Thoracic aorta (tissue), 2 donors: ENCODE measurements at places on chromosomes 6 and 20.

DNA sequence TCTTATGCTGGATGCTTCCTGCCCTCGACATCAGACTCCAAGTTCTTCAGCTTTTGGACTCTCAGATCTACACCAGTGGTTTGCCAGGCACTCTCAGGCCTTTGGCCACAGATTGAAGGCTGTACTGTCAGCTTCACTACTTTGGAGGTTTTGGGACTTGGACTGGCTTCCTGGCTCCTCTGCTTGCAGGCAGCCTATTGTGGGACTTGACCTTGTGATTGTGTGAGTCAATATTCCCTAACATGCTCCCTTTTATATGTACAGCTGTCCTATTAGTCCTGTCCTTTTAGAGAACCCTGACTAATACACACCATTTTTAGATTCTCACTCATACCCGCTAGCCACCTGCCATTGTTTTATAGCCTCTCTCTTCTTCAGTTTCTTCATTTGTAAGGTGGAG, 382.1 kb upstream of the TSHZ2 start:
- no peak for DNase-seq

DNA sequence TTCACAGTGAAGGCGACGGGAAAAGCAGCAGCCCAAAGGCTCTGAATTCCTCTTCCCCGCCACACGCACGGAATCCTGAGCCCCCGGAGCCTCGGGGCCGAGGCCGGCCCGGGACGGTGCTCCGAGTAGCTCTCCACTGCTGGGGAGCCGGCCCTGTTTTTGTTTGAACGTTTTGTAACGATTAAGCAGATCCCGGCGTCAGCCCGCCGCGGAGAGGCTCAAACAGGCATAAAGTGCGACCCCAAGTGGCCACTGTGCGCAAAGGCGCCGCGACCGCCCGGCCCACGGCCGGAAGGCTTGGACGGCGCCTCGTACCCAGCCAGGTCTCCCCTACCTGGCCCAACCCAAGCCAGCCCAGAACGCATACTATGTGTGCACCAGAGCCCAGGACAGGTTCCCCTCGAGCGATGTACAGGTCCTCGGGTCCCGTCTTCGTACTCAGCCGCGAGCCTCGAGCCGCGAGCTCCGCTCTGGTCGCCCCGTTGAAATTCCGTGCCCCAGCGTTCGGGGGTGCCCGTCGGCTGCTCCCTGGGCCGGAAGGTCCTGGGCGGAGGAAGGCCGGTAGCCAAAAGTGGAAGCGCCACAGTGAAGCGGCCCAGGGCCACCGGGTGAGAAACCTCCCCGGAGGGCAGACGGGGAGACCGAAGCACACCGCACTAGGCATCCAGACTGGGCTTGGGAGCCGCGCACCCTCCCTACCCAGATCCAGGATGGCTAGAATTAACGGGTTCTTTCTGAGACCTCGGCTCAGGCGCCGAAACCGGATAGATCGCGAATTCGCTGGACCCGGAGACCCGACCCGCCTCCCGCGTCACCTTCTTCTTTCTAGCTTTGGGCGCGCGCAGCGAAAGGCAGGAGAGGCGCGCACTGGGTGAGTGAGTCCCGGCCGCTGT, 1.2 kb upstream of the MAFB start:
- DNase-seq = peak; percentile 60

DNA sequence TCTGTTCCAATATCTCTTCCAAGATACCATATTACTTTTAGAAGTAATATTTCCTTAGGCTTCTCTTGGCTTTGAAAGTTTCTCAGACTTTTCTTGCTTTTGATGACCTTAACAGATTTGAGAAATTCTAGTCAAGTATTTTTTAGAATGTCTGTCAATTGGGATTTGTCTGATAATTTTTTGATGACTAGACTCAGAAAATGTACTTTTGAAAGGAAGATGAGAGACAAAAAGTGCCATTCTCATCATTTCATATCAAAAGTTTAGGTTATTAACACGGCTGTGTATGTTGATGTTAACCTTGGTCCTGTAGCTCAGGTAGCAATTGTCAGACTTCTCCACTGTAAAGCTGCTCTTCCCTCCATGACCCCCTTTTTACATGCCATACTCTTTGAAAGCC, 651.5 kb downstream of the EYS start:
- no peak for DNase-seq

GRCh38 chr20:48404598-48404997, 423.2 kb downstream of the PREX1 start:
- no peak for DNase-seq

DNA sequence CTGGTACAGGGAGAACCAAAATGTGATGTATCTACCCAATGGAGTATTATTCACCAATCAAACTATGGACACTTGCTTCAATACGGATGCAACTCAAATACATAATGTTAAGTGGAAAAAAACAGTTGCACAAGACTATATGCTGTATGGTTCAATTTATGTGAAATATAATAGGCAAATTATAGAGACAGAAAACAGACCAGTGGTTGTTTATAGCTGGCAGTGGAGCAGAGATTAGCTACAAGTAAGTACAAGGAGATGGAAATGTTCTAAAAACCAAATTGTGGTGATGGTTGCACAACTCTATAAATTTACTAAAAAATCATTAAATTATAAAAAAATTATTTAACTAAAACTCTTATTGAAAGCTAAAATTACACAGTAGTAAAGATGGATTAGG, 113.2 kb downstream of the PRDM1 start:
- no peak for DNase-seq

DNA sequence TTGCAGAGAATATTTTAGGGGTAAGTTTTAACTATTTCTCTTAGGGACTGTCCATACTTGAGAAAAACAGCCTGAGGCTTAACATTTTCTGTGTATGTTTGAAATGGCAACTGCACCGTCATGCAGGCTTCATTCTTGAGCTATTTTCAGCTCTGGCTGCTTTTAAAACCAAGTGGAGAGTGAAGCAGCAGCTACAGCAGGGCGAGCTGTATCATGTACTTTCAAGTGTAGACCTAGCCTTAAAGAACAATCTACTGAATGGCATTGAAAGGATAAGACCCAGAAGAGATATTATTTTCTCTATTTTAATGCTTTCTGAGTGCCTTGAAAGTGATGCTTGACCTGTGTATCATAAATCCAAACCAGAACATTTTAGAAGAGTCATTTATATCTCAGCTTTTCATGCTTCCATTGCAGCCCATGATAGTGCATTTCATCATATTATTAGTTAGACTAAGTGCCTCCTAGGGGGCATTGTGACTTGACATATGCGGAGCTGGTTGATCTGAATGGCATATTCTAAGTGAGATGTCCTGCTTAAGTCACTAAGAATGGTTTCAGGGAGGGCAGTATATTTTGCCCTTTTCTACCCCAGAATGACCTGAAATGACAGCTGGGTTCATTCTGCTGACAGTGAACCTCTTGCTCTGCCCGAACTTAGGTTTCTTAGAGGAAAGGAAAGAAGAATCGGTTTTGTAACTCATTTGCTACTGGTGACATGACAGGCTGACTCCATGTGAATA, 85.3 kb downstream of the NKAIN2 start:
- no peak for DNase-seq

DNA sequence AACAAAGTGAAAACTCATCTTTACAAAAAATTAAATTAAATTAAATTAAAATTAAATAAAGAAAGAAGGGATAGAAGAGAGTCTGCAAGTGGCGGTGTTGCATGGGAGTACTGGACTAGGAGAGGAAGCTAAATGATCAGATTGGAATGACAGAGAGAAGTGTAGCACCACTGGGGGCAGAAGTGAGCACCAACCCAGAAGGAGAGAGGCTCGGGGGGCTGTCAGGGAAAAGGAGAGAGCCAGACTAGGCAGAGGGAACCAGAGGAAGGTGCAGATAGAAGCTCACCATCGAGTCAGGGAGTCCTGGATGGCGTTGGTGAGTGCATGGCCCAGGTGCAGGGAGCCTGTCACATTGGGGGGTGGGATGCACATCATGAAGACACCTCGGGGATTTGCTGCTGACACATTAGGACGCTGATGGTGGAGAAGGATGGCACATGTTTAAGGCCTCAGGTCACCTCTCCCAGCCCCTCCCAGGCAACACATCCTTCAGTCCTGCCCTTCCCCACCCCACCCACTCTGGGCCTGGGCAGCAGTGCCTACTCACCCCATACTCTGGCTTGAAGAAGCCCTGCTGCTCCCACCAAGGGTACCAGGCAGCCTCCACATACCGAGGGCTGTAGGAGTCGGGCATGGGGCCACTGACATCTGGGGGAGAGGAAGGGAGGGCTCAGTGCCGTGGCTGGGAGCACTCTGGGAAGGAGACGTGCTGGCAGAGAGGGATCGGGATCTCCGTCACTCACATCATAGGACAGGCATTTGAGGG, 4.0 kb downstream of the VARS1 start:
- no peak for DNase-seq

GRCh38 chr20:50188879-50189680, 1.6 kb upstream of the CEBPB start:
- no peak for DNase-seq

DNA sequence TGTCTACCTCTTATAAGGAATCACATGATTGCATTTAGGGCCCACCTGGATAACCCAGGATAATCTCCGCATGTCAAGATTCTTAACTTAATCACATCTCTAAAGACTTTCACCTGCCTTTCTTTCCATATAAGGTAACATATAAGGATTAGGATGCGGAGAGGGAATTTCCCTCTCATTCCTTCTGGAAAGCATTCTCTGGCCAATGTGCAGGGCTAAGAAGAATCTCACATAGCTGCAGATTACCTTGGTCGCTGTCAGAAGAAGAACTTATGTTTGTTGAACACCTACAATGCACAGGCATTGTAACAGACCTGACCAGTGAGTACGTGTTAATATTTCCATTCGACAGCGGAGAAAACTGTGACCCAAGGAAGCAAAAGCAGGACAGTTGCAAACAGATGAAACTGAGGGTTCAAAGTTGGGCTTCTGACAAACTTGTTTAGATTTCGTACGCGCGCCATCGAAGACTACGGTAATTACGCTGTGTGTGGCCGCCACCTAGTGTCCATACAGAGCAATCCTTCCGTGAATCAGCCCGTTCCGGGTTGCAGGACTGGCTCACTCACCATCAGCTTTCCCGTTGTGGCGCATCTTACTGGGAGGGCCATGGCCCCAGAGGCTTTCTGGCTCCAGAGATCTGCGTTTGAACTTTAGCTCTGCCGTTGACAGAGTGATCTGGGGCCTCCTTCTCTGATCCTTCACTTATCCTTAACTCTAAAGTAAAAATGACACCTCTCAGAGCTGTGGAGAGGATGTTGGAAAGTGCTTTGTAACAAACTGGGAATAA, 9.5 kb downstream of the C20orf202 start:
- DNase-seq = peak; percentile 26

DNA sequence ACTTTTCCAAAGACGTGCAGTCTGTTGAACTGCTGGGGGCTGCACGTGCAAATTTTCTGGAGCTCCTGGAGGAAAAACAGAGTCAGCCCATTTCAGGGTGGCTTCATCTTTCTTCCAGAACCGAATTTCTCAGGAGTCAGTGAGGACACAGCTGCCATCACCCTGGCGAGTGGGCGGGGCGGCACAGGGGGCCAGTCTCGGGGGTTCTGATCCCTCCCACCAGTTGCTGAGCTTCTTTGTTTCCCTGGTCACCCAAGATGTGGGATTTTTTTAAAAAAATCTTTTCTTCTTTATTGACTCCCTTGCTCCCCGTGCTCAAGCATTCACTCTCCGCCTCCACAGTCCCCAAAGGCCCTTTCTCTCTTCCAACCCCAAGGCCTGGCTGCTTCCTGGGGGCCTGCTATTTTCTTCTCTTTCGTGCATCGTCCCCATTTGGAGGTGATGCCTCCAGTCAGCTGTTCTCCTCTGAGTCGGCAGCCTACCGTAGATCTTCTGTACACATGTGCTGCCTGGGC, 8.9 kb downstream of the C6orf118 start:
- DNase-seq = no peak

GRCh38 chr6:159121486-159121885, 47.7 kb upstream of the FNDC1 start:
- DNase-seq = no peak

- DNase-seq = no peak
Measured at GRCh38 chr20:36852187-36852586, 23.8 kb upstream of the TLDC2 start.

- DNase-seq = no peak
Measured at GRCh38 chr20:8808202-8808535, 260.7 kb upstream of the PLCB4 start.

DNA sequence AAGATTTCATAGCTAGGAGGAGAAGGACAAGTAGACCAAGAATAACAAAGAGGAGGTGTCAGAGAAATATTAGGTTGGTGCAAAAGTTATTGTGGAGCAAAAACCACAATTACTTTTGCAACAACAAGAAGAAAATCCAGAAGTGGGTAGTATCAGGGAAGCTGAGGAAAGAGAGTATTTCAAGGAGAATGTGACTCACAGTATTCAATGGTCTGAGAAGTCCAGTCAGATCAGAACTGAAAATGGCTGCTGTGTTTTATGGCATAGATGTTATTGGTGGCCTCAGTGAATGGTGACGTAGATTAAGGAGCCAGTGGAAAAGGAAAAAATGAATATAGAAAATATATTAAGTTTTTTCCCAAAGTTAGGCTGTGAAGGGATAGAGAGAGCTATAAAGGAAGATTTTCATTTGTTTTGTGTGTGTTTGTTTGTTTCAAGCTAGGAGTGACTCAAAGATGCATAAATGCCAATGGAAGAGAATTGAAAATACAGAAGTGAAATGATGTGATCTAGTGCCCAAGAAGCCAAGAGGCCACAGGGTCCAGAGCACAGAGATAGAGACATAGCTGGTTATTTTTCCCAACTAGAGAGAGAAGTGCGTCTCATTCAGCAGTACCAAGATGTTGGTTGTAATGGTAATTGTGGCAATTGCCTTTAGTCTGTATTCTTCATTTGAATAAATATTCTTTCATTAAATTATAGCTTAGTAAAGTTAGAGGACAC, 112.8 kb downstream of the ADTRP start:
- DNase-seq = no peak

DNA sequence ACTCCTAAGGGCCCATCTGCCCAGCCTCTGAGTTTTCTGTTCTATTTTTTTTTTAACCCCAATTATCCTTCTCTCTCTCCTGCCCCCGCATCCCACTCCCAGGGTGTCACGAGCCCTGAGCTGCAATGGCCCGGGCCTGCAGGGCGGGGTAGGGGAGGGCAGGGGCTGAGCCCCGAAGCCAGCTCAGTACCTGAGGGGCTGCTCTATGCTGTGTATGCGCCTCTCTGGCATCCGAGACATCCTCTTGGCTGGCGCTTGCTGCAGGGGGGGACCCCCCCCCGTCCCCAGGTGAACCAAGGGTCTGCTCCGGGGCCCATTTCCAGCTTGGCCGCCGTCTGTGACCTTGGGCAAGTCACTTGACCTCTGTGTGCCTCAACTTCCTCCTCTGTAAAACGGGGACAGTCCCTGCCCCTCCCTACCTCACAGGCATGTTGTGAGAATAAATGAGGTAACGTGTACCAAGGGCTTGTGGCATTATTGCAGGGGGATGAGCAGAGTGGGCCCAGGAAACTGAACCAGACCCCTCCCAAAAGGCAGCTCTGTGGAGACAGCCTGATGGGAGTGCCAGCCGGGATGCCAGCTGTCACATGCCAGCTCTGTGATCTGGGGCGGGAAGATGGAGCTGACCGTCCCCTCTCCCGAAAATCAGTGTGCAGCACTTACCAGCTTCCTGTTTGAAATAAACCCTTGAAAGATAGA, 13.0 kb upstream of the MYL9 start:
- no peak for DNase-seq

DNA sequence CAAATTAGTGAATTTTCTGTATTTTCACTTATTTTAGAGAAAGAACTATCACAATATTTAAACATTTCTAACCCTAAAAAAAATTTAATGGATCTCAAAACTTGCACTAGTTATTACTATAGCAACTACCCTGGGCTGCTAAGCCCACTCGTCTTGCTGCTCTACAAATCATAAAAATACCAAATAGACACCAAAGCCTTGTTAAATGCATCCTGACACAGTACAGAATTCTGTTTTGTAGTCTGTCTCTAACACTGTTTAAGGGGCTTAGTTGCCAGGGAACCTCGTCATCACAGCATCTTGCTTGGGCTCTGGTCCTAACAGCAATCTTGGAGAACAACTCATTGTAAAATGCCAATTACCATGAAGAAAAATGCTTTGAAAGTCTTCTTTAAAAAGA, 56.9 kb upstream of the MBOAT1 start:
- DNase-seq = no peak
